ENCODE measurements at places on chromosomes 4 and X.

GRCh38 chrX:20130357-20130756, 11.3 kb downstream of the EIF1AX start:
- DNase-seq = no peak

DNA sequence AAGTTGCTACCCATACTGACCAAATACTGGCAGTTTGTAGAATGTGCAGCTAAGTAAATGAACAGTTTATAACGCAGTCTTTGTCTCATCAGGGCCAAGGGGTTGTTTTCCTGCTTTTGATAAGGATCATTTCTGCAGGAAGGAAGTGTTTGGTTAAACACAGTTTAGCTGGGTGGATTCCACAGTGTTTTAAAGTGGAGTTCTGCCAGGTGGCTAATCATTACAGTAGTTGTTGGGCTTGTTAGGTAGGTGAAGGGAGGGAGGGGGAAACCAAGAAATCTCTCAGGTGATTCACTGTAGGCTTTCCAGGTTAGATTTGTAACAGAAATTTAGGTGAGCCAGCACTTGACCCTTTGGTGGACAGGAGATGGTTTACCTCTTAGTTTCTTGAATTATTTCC, 58.1 kb downstream of the FNIP2 start:
- DNase-seq = no peak

DNA sequence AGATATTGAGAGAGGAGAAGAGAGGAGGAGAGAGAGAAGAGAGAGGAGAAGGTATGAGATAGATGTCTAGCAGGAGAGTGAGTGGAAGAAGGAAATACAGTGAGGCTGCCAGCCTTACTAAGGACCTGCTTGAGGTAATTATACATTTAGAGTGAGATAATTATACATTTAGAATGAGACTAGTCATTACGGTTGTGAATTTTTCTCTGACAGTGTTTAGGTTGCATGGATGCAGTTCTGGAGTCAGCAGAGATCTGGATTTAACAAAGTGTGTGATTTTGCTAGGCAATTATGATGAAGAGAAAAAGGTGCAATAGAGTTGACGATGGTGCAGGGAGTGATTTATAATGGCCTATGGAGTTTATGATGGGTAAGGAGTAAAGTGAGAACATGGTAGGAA, 187.1 kb upstream of the ARX start:
- no peak for DNase-seq

- no peak for DNase-seq
Observed at GRCh38 chr4:57943682-57944081, 833.5 kb upstream of the IGFBP7 start.

DNA sequence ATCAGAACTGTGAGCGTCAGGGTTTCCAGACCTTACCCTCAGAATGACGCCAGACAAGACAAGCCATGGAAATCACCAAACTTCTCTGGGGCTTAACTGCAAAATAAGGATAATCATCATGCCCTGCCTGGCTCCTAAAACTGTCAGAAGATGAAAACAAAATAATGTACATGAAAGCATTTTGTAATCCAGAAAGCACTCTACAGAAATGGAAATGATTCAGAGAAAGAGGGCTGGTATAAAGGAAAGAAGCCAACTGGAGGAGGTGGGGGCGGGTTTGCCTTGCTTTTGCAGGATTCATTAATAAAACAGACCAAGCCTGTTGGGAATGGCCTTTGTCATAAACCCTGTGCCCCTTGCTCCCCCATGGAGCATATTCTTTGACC, 47.3 kb downstream of the SEPSECS start:
- DNase-seq = no peak

GRCh38 chr4:19248023-19248422, 1003.7 kb upstream of the SLIT2 start:
- DNase-seq = no peak

DNA sequence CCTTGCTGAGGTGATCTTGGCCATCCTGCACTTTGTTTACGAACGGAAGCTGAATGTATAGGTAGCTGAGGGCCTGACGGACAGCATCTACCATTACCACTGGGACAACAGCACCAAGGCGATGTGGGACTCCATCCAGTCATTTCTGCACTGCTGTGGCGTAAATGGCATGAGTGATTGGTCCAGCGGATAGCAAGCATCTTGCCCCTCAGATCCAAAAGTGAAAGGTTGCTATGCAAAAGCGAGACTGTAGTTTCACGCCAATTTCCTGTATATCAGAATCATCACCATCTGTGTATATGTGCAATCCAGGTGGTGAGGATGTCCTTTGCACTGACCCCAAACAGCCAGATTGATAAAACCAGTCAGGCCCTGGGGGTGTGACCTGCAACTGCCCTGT, 4.2 kb upstream of the PYURF start:
- DNase-seq = no peak

DNA sequence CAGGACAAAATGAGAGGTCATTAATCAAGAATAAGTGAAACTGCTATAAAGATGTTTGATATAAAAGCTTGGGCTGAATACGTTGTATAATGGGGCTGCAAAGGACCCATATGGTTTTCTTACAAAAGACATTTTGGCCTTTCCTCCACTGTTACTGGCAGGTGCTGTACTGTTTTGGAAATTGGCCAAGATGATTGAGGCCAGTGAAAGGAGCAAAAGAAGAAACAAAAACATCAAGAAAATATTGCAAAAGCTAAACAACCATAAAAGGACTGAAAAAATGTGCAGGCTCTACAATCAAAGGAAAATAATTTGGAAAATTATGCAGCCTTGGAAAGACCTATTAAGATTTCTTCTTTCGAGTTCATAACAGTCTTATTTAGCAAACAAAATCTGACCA, 222.2 kb upstream of the PPP1R2C start:
- DNase-seq = no peak

- DNase-seq = no peak
Observed at GRCh38 chr4:117164338-117164737, 79.0 kb upstream of the TRAM1L1 start.

GRCh38 chr4:80171656-80172055, 25.6 kb upstream of the PRDM8 start:
- no peak for DNase-seq

- DNase-seq = no peak
Observed at GRCh38 chr4:137198791-137199190, 333.5 kb downstream of the PCDH18 start.

DNA sequence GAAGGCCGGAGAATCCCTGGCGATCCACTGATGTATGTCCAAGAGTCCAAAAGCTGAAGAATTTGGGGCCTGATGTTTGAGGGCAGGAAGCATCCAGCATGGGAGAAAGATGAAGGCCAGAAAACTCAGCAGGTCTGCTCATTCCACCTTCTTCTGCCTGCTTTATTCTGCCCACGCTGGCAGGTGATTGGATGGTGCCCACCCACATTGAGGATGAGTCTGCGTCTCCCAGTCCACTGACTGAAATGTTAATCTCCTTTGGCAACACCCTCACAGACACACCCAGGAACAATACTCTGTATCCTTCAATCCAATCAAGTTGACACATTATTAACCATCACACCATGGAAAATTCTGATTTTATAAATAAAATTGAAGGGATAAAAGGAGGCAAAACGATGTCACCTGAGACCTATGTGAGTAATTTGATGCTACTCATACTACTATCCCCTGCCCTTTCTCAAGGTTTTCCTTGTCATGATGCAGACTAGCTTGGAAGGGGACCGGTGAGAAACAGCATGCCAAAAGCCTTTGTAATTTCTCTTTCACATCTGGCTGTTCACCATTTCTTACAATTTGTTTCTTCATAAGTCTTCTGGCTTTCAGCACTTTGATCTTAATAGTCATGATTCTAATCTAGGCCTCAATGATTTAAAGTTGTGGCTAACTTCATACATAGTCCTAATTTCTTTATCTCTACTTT, 9.7 kb upstream of the PYURF start:
- DNase-seq = no peak

- no peak for DNase-seq
Observed at GRCh38 chr4:8547108-8547911, 32.9 kb upstream of the GPR78 start.

- DNase-seq = no peak
Observed at GRCh38 chr4:38015886-38016515, 55.8 kb downstream of the PTTG2 start.

GRCh38 chr4:47390428-47391125, 72.9 kb downstream of the COMMD8 start:
- no peak for DNase-seq

DNA sequence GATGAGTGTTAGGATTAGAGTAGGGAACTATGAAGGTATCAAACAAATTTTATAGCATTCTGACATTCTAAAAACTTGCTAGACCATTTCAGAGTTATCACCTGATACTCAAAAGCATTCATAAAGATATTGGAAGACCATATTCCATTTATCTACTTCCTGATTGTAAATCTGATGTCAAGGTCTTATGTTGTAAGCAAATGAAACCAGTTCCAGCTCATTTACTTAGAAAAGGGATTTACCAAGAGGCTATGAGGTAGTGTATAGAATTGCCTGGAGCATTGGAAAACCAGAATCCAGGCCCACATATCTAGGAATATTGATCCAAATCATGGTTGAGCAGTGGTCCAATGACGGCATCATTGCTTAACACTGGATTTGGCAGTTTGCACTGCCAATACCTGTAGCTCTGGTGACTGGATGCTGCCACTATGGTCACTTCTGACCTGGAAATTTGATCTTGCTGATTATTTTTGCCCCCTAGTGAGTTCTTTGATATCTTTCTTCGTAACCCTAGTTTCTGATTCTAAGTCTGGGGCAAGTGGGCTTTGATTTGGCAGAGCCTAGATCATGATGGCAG, 25.4 kb downstream of the ARFIP1 start:
- no peak for DNase-seq

- DNase-seq = no peak
Observed at GRCh38 chr4:4880492-4880891, 21.0 kb downstream of the MSX1 start.

DNA sequence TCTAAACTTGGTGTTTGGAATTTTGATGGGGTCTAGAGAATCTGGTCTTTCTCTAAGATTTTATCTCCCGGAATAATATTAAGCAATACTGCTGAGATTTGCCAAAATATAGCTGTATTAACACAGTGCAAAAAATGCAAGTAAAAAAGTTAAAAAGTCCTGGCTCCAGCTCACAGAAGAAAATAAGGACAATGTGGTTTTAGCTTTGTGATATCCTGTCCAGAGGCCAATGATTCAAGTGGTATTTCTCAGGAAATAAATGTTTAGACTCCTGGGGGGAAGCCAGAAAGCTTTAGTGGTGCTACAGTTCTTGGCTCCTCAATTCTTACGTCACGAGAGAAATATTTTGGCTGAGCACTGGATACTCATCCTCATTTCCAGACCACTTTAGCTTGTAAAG, 40.9 kb upstream of the IL13RA2 start:
- DNase-seq = no peak

DNA sequence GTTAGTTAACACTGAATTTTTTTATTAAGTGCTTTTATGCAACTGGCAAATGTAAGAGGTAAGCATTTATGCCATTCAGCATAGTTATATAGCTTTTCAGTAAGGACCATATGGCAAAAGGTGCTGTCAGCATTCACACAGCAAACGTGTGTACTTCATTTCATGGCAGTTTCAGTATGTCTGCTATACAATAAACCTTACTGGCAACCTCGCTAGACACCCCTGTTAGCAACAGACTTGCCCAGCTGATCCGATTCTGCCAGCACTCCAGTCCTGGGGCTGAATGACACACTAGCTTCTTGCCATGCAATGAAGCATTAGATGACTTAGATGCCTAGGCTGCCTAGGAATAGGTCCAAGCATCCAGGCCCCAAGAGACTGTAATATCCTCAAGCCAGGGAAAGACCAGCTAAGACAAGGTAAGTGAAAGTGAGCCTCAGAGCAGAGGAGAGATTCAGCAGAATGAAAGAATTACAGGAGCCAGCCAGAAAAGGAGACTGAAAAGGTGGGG, 47.3 kb upstream of the DOCK11 start:
- no peak for DNase-seq

All from inflammatory macrophage (primary cell).